AG20443 (cell line): ENCODE measurements at places on chromosomes 5 and 9.

DNA sequence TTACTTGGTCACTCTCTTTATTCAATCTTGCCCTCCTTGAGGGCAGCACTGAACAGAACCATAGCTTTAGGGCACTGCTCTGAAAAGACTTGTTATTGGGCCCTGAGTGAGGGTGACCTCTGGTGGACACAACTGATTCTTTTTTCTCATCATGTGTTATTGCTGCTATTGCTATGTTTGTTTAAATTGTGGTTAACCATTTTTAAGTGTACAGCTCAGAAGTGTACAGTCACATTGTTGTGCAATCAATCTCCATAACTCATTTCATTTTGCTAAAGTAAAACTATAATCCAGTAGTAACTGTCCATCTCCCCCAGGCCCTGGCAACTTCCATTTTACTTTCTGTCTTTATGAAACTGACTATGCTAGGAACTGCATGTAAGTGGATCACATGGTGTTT is 351.1 kb upstream of the RIOK2 start:
- peak; percentile 78 for DNase-seq

DNA sequence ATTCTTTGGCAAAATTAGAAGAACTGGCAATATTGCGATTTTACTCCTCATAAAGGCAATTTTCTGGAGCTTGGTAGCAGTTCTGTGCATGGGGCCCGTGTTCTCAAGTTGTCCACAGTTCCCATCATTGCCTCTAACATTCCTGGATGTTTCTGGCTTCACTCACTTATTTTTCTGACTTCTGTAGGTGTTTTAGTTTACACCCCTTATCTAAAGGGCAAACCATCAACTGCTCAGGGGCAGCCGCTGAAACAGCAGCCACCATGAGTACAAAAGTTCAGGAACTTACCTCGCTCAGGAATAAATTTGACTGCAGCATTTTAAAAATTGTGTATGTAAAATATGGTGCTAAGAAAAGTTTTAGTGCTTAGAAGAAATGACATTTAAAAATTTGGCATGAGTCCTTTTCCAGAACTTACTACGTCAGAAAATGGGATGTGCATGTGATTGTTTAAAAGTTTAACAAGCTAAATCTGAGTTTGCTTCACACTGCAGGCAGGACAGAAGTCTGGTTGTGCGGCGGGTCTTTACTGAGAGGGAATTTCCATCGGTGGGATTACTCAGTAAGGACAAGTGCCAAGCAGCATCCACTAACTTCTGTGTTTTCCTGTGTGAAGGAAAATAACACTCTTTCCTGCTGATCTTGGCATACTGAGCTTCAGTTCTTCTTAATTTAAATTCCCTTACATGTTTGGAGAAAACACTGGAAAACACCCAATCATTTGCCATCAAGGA is 261.7 kb downstream of the MAT2B start:
- DNase-seq: no peak

- DNase-seq: no peak
Observed at GRCh38 chr5:26339576-26339975, 698.8 kb downstream of the CDH9 start.

- DNase-seq: no peak
Observed at GRCh38 chr5:153372425-153373129, 117.9 kb upstream of the GRIA1 start.
